ENCODE measurements at places on chromosomes 4 and X. TPM values are rescaled to one million over a fixed set of nuclear protein-coding genes. Genes with fewer than 3 reads are reported as not detected.

The C4orf51 gene
- not detected for total RNA-seq

The CXCL5 gene
- total RNA-seq, result 0.13 TPM

The PAQR3 gene
- total RNA-seq, result 16.4 TPM

The FAM50A gene
- total RNA-seq, result 41.9 TPM

The NUP62CL gene
- total RNA-seq, result 3.7 TPM

The ASMT gene
- 0.27 TPM for total RNA-seq

The PLXNB3 gene
- 0.57 TPM for total RNA-seq

The XAGE1A gene
- not detected for total RNA-seq

The KLHL8 gene
- 19.7 TPM for total RNA-seq

The MAP3K15 gene
- total RNA-seq, result 0.25 TPM

The HELT gene
- not detected for total RNA-seq

The ERVMER34-1 gene
- 1.1 TPM for total RNA-seq

The MAGED1 gene
- total RNA-seq, result 96.8 TPM

The ARR3 gene
- not detected for total RNA-seq

The ZCCHC18 gene
- not detected for total RNA-seq

The MAGT1 gene
- total RNA-seq, result 55.8 TPM

The ARHGAP24 gene
- 4.2 TPM for total RNA-seq

The DUSP9 gene
- 0.49 TPM for total RNA-seq

The GYG2 gene
- 12.8 TPM for total RNA-seq

The CXCL1 gene
- 8.4 TPM for total RNA-seq

The GYPA gene
- not detected for total RNA-seq

The NEIL3 gene
- 6.1 TPM for total RNA-seq

The CORIN gene
- total RNA-seq, result 0.50 TPM

The OTC gene
- total RNA-seq, result 10.2 TPM

The CCNI gene
- total RNA-seq, result 159 TPM

The SOWAHD gene
- total RNA-seq, result 3.2 TPM

The NLGN4X gene
- 0.89 TPM for total RNA-seq

The MGARP gene
- total RNA-seq, result not detected

The PABPC1L2A gene
- not detected for total RNA-seq

The NXF2 gene
- total RNA-seq, result not detected

The SLC16A2 gene
- 1.3 TPM for total RNA-seq

The RRH gene
- total RNA-seq, result not detected

The MAGEC1 gene
- total RNA-seq, result not detected

The RHOXF2 gene
- total RNA-seq, result not detected

The LEF1 gene
- 3.4 TPM for total RNA-seq

The GUCY1B1 gene
- total RNA-seq, result 1.2 TPM

The CT45A5 gene
- not detected for total RNA-seq

The F8A2 gene
- not detected for total RNA-seq

The PHKA1 gene
- total RNA-seq, result 4.7 TPM

Data from colonic mucosa (tissue), 4 donors.